AML-193 (cell line): ENCODE measurements at places on chromosomes 16 and 17.
A peak's percentile ranks its signal among the peaks of the same experiment; 100 is the strongest.

GRCh38 chr17:76107509-76107908 lies 3.9 kb upstream of the EXOC7 start:
- DNase-seq: peak; percentile 18

- no peak for DNase-seq
Measured at GRCh38 chr17:58344791-58345157, 7.2 kb downstream of the SUPT4H1 start.

DNA sequence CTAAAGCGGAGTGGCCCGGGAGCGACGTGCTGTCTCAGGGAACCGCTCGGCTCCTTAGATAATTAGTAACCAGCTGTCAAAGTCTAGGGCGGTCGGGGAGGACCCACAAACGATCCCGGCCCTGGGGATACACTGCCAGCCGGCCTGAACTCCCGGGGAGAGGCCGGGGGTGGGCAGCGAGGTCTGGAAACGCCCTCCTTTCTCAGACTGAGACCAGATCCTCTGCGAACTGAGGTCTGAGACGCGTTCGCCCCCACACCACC lies 1.3 kb downstream of the HNF1B start:
- DNase-seq: no peak

GRCh38 chr16:31268033-31268365 lies 8.2 kb downstream of the ITGAM start:
- DNase-seq: no peak

DNA sequence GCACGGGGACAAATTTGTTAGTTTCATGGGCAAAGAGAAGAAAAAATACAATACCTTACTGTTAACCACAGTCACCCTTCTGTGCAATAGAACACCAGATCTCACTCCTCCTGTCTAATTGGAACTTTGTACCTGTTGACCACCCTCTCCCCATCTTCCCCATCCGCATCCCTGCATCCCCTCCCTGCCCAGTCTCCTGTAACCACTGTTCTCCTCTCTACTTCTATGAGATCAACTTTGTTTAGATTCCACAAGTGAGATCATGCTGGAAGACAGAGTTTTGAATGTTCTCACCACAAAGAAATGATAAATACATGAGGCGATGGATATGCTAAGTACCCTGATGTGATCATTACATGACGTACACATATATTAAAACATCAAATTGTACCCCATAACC lies 47.7 kb downstream of the CLEC16A start:
- no peak for DNase-seq

GRCh38 chr16:79607587-79607986 lies 7.0 kb upstream of the MAF start:
- no peak for DNase-seq

- no peak for DNase-seq
Measured at GRCh38 chr17:63760771-63761539, 12.4 kb downstream of the CCDC47 start.

GRCh38 chr17:74011966-74012365 lies 191.5 kb upstream of the RPL38 start:
- DNase-seq: no peak

GRCh38 chr16:23114131-23114904 lies 34.9 kb downstream of the USP31 start:
- DNase-seq: no peak

- no peak for DNase-seq
Measured at GRCh38 chr17:39593371-39593770, 14.3 kb downstream of the NEUROD2 start.

- DNase-seq: no peak
Measured at GRCh38 chr17:79339321-79339720, 264.7 kb downstream of the ENGASE start.

DNA sequence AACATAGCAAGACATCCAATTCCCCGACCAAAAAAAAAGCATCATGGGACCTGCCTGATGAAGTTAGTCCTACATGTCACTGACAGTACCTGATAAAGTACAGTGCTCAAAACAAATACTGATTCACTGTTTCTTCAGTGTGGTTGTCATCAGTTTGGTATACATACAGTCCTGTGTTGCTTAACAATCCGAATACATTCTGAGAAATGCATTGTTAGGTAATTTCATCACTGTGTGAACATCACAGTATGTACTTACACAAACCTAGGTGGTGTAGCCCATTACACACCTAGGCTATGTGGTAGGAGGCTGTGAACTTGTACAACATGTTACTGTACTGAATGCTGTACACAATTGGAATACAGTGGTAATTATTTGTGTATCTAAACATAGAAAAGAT lies 19.0 kb upstream of the FA2H start:
- DNase-seq: no peak

DNA sequence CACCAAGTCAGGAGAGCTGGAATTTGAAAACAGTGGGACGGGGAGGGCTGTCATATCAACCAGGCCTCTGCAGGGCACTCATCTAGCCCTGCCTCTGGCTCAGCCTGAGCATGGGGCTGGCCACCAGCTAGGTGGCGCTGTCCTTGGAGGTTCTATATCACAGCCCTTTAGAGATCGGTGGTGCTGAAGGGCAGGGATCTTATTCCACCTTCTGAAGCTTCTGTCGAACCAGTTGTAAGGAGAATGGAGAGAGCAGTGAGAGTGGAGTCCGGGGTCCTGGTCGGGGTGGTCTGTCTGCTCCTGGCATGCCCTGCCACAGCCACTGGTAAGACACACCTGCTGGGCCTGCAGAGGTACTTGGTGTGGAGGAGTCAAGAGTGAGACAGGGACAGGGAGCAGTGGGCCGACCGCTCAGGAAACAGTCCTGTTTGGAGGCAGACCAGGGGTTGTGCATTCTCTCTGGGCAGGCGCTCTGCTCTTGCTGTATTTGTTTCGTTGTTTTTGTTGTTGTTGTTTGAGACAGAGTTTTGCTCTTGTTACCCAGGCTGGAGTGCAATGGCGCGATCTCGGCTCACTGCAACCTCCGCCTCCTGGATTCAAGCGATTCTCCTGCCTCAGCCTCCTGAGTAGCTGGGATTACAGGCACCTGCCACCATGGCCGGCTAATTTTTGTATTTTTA lies at the start of gene CES3:
Gene CES3 (plus strand): TSS at position 202 of the 680 bp plus-strand sequence. CDS start 42 bp downstream, at position 244.
- DNase-seq: peak; percentile 67

- DNase-seq: no peak
Measured at GRCh38 chr16:52572656-52573055, 25.7 kb upstream of the TOX3 start.

DNA sequence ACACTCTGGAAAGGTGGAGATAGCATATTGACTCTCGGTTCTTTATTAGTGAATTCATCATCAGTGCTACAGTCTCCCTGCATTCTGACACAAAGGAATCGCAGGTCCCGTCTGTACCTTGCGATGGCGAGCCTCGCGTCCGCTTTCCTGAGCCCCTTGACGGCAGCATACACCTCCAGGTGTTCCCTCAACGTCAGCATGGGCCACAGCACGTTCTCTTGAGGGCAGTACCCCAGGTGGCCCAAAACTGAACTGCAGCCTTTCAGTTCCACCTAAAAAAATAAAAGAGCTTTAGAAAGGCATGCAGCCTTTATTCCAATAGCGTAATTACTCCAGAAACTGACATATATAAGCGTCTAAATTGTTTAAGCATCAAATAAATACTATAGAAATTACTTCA lies 24.2 kb upstream of the ABCA9 start:
- DNase-seq: no peak

GRCh38 chr16:86566601-86566965 lies at the start of gene FOXC2:
Gene FOXC2 (plus strand): TSS chr16:86566829. CDS start chr16:86567336, 507 bp downstream.
- DNase-seq: no peak

DNA sequence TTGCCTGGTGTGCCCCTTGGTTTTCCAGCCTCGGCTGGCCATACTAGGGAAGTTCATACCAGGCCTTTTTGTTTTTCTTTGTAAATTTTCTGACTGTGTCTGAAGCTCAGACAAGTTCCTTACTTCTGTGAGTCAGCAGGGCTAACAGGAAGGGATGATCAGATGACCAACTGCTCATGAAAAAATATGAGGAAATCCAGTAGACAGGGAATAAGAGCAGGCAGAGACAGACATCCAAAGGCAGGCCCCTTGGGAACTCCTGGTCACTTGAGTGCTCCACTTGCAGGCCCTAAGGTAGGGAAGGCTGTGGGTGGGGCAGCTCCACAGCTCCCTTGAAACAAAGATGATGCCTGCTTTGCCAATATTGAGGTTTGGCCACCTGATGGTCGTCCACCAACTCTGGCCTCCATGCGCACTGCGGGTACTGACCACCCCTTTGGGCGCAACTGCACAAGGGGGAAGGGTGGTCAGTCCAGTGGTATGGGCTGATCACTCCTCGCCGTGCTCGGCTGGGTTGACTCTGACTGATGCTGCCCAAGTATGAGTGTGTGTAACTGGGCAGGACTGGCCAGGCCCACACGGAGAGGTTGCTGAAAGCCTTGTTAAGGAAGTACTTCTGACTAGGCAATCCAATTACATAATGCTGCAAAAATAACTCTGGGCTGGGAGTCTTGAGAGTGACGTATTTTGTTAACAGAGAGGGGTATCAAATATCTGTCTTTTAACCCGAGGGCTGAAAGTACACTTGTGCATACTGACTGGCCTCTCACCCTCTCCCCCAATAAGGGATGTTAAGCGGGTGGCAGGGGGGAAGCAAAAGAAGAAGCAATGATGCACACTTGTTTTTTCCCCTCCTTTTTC lies 20.8 kb upstream of the ZFHX3 start:
- DNase-seq: peak; percentile 68

GRCh38 chr17:75239214-75239613 lies 22.2 kb downstream of the GGA3 start:
- DNase-seq: no peak

- peak; percentile 56 for DNase-seq
Measured at GRCh38 chr17:80866050-80866793, 125.4 kb upstream of the CHMP6 start.

DNA sequence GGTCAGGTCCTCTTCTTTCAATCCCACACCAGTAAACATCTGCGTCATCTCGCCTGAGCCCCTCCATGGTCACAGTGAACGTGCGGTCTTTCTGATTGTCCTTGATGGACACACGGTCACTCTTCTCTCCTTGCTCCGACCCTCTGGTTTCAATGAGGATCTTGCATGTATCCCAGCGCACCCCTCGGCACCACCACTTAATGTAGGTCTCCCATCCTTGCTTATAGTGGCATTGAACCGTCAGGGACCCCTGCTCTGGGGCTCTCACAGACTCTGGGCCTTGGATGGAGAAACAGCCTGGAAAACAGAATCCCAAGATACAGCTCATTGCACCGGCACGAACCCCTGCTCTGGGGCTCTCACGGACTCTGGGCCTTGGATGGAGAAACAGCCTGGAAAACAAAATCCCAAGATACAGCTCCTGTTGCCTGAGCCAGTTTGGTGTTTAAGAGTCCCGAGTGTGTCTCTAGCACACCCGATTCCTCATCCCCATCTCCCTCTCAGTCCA lies 5.4 kb downstream of the CD300LB start:
- DNase-seq: no peak

DNA sequence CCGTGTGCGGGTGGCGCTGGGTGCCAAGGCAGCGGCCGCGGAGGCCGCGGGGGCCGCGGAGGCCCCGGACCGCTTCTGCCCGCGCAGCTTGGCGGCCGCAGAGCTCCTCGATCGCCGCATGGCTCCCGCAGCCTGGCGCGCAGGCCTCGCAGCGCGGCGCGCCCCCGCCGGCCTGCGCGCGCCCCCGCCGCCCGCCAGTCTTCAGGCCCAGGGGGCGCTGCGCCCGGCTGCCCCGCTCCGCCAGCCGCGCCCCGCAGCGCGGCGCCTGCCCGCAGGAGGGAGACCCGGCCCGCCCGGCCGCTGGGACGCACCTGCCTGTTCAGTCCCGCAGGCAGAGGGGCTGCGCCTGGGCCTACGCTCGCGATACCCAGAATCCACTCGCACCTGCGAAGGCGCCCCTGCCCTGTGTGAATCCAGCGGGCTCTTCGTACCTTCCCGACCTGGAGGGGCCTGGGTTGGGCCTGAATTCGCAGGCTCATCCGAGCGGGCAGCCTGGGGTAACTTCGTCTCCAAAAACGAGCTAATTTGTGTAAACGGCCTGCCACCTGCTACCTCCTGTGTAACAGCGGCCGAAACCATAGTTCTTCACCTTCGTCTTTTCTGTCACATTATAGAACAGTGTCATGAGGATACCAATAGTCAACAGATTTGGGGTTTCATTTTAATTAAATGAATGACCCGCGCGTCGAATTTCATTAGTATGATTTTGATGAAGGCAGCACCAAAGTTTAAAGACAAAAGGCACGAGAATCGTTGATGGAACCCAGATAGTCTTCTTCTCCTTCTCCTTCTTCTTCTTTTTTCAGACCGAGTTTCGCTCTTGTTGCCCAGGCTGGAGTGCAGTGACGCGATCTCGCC lies at the start of gene CENPV:
Gene CENPV (minus strand): TSS at position 153 of the 858 bp plus-strand sequence. CDS start 33 bp downstream, at position 120.
- DNase-seq: no peak

DNA sequence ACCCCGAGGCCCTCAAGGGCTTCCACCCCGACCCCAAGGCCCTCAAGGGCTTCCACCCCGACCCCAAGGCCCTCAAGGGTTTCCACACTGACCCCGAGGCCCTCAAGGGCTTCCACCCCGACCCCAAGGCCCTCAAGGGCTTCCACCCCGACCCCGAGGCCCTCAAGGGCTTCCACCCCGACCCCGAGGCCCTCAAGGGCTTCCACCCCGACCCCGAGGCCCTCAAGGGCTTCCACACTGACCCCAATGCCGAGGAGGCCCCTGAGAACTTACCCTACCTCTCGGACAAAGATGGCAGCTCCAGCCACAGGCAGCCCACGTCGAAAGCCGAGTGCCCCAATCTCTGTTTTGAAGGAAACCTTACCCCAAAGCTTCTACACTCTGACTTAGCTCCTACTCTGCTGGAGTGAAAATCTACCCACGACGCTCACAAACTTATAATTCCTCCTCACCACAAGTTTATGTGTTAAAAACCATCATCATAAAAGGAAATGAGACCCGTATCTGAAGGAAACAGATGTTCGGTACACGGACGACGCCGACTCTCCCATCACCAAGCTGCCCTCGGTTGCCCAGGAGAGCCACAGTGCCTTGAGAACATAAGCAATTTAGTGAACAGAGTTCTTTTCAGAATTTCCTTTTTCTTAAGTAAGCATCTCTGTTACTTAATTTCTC lies 61.2 kb upstream of the RPH3AL start:
- no peak for DNase-seq

DNA sequence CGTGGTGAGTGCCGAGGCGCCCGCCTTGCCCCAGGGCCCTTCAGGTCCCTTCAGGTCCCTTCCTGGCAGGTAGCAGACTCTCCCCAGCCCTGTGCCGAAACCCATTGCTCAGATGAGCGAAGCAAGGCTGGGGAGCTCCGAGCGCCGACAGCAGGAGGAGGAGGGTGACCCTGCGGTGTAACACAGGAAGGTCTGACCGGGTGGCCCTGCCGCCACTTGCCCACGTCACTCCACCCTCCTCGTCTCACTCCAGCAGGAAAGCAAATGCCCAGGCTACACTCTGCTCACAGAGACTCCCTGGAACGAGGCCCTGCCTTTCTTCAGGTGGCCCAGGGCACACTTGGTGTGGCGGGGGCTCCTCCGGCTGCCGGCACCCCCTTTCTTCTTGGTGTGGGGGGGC lies 57.2 kb downstream of the ACTG1 start:
- DNase-seq: no peak

GRCh38 chr16:73231379-73231778 lies 183.5 kb upstream of the ZFHX3 start:
- no peak for DNase-seq

- no peak for DNase-seq
Measured at GRCh38 chr16:12287796-12288536, 311.4 kb downstream of the SNX29 start.

GRCh38 chr16:1643521-1643920 lies 31.4 kb downstream of the CRAMP1 start:
- no peak for DNase-seq
